HuH-7.5 (cell line): ENCODE measurements at places on chromosomes 5 and 9.

GRCh38 chr9:19160085-19160484 is 32.8 kb upstream of the PLIN2 start:
- DNase-seq = no peak

GRCh38 chr5:90264689-90265544 is 144.6 kb downstream of the CETN3 start:
- DNase-seq = no peak

DNA sequence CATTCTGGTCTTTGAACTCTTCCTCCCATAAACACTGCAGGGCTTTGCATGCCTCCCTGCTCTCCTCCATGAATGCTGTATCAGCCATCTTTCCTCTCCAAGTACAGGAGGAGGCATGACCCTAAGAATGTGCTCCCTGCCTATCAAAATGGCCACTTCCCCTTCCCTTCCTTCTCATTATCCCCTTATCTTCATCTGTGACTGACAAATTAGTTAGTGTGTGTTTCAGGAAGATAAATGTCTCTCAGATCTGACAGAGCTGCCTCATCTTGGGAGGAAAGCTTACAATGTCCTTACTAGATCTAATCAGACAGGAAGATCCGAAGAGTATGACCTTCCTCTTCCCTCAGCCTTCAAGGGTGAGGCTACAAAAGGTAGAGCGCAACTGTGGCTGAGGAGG is 46.2 kb downstream of the TLR4 start:
- no peak for DNase-seq

GRCh38 chr5:80034962-80035821 is at the start of gene THBS4:
Gene THBS4, plus strand, starts transcription at chr5:80035348. Its CDS starts 190 bp downstream, at chr5:80035538.
- peak; percentile 50 for DNase-seq

DNA sequence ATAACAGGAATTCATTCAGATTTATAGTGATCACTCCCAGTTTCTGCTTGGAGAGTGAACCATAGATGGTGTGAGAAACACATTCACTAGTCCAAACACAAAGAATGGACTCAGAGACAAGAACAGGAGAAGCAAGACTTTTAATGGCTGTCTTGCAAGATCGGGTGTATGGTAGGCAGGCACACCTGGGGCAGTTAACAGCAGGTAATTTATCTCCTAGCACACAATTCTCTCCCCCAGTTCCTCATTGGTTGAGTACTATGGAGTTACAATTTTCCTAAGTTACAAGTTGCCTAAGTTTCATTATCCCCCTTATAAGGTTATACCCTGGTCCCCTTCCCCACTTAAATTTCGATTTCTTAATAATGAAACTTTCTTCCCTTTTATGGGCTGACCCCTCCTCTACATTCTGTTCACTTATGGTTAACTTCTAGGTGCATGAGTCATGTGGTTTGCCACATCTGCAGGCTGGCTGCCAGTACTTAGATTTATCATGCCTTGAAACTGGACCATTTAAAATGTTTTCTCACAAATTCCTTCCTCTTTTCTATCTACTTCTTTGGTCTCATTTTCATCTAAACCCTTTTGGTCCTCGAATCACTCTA is 623.3 kb downstream of the HINT1 start:
- no peak for DNase-seq

- no peak for DNase-seq
These were observed 657.0 kb upstream of the WWC1 start for GRCh38 chr5:167634432-167634831.

DNA sequence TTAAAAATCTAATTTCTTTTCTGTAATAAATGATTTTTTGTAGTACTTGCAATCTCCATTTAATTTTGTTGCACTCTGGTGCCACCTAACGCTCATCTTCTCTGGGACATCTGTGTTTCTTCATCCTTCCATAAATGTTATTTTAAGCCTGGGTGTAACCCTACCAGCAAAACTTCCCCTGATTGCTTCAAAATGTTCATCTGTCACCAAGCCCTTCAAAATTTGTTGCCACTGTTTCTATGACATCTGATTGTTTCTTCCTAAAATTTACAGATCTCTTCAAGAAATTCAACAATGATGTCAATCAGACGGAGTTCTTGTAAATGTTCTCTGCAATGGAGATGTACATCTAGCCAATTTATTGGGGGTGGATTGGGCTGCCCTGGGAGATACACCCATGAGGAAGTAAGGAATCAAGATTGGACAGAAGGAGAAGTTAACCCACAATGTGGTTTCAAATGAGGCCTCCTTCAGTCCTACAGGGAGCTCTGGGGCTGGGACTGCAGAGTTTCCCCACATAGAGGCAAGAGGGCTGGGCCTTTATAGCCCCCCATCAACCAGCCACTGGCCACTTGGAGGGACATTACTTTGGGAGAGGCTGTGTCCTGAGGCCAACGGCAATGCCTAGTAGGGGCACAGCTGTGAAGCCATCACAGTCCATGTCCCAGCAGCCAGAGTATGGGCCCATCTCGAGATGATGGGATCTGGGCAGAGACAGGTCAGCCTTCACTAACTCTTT is 23.3 kb downstream of the MCTP1 start:
- no peak for DNase-seq

DNA sequence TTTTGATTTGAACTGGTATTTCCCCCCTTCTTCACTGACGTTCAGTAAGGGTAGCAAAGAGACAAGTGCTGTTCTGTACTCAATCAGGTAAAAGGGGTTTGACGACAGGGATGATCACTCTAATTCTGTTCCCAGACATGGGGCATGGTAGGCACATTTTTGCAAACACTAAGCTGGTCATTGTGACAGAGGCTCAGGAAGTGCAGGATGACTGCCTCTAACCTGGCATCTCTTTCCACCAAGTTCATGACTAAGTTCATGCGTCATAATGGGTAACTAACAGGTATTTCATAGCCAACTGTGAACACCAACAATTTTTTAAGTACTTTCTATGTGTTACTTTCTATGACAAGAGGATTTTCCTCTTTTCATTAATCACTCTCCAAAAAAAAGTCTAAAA is 166.5 kb downstream of the MAPKAP1 start:
- no peak for DNase-seq

GRCh38 chr5:446066-446882 is 3.3 kb downstream of the EXOC3 start:
- DNase-seq = no peak

DNA sequence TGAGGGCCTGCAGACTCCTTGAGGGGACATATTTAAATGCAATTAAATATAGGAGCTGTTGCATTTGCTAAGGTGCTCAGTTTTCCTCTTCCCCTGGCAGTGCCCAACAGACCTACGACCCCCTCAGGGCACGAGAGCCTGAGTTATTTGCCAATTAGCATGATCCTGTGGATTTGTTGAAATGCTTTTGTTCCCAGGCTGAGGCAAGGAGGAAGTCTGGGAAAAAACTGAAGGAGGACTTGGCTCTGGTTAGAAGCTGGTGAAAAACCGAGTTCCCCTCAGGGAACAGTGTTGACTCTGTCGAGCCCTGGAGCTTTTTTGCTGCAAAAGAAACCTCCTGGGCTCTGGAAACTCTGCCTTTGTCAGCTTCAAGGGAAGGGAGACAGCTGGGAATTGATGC is 103.6 kb upstream of the SHB start:
- no peak for DNase-seq

- DNase-seq = no peak
These were observed 138.3 kb downstream of the ZDHHC21 start for GRCh38 chr9:14554886-14555285.

DNA sequence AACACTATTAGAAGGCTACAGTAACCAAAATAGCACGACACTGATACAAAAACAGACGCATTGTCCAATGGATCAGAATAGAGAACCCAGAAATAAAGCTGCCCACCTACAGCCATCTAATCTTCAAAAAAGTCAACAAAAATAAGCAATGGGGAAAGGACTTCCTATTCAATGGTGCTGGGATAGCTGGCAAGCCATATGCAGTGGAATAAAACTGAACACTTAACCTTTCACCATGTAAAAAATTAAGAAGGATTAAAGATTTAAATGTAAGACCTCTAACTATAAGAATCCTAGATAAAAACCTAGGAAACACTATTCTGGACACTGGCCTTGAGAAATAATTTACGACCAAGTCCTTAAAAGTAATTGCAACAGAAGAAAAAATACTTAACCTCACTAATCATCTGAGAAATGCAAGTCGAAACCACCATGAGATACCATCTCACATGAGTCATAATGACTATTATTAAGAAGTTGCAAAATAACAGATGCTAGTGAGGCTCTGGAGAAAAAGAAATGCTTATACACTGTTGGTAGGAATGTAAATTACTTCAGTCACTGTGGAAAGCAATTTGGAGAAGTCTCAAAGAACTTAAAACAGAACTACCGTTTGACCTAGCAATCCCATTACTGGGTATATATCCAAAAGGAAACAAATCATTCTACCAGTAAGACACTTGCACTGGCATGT is 203.3 kb upstream of the CDH9 start:
- DNase-seq = no peak

GRCh38 chr5:25362799-25363198 is 718.0 kb upstream of the CDH10 start:
- DNase-seq = no peak

- no peak for DNase-seq
These were observed 1302.7 kb upstream of the DMAC1 start for GRCh38 chr9:9102295-9102694.

DNA sequence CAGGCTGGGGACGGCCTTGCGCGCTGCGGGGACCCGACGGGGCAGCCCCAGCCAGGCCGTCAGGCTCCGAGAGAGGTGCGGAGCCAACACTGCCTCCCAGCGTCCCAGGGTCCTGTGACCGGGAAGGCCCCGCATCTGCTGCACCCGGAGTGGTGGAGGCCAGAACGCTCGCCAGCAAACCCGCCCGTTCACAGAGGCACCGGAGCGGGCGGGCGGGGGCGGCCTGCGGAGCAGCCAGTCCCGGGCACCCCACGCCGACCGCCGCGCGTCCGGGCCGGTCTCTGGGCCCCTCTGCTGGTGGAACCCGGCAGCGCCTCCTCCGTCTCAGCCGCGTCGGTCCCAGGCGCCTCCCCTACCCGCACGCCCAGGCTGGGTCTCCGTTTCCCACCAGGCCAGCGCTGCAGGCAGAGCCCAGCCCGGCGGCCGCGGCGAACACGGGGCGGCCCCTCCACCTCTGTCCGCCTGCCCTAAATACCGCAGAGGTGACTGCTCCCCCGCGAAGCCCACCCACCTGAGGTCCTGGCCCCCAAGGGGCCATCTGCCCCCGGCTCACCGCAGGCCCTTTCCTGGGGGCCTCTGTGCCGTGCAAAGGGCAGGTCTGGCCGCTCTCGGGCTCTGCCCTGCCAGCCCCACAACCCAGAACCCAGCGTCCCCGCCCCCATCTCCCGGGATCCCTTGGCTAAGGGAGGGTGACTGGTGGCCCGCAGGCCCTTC is 15.9 kb downstream of the EXD3 start:
- peak; percentile 92 for DNase-seq

GRCh38 chr9:131627326-131627647 is 82.0 kb downstream of the PRRT1B start:
- DNase-seq = no peak

- DNase-seq = no peak
These were observed 945.2 kb upstream of the PTPRD start for GRCh38 chr9:11558043-11558442.
